ENCODE measurements at places on chromosomes 2 and 18.

- H3K27ac ChIP-seq, result no peak overlapping the region
- no peak overlapping the region for H3K4me3 ChIP-seq
- H3K36me3 ChIP-seq, result peaks cover 4% of the 10 kb centered on the region
Measured at GRCh38 chr2:208311321-208311720, 45.3 kb downstream of the PIKFYVE start.

DNA sequence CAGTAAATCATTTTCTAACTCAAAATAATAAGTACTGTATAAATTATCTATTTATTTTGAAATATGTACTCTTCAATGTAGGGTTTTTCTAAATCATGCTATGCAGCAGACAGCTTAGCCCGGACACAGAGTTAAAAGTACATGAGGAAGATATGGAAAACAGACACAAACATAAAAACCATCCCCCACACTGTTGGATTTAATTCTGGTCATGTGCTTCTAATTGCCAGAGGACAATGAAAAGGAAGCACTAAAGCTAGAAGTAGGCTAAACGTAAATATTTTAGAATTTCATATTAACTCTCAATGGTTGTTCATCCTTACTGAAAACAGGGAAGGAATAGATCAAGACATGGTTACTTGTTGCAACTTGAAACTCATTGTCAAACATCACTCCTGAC is 420.7 kb downstream of the ERBB4 start:
- H3K36me3 ChIP-seq, result peaks cover under 1% of the 10 kb centered on the region
- H3K27ac ChIP-seq, result no peak overlapping the region
- no peak overlapping the region for H3K4me3 ChIP-seq
- no peak for DNase-seq
- H3K4me1 ChIP-seq, result no peaks in the 10 kb centered on the region

DNA sequence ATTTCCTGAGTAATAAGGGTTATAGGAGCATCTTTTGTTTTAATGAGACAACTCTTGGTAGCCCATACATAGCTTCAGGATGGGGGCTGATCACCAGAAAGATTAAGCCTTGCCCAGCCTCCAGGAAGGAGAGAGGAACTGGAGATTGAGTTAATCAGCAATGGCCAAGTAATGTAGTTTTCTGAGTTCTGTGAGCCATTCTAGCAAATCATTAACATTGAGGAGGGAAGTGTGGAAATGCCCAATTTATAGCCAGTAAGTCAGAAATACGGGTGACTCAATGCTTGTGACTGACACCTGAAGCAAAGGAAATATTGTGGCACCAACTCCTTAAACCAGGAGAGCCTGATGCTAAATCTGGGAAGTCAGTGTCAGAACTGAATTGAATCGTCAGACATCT is 205.1 kb upstream of the SRD5A2 start:
- DNase-seq, result no peak
- H3K4me3 ChIP-seq, result no peak overlapping the region
- H3K4me1 ChIP-seq, result no peaks in the 10 kb centered on the region
- H3K36me3 ChIP-seq, result no peaks in the 10 kb centered on the region
- no peaks in the 10 kb centered on the region for H3K27me3 ChIP-seq
- no peak overlapping the region for H3K27ac ChIP-seq

DNA sequence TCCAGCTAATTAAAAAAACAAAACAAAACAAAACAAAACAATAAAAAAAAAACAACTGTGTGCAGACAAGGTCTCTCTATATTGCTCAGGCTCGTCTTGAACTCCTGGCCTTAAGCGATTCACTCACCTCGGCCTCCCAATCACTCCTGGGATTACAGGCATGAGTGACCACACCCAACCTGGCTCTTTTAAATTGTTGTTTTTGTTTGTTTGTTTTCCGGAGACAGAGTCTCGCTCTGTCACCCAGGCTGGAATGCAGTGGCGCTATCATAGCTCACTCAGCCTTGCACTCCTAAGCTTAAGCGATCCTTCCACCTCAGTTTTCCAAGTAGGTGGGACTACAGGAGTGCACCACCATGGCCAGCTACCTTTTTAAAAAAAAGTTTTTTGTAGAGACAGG is 201.6 kb downstream of the EN1 start:
- no peaks in the 10 kb centered on the region for H3K27me3 ChIP-seq
- no peaks in the 10 kb centered on the region for H3K36me3 ChIP-seq
- H3K27ac ChIP-seq, result no peak overlapping the region
- no peak overlapping the region for H3K4me3 ChIP-seq
- DNase-seq, result no peak
- no peaks in the 10 kb centered on the region for H3K4me1 ChIP-seq

DNA sequence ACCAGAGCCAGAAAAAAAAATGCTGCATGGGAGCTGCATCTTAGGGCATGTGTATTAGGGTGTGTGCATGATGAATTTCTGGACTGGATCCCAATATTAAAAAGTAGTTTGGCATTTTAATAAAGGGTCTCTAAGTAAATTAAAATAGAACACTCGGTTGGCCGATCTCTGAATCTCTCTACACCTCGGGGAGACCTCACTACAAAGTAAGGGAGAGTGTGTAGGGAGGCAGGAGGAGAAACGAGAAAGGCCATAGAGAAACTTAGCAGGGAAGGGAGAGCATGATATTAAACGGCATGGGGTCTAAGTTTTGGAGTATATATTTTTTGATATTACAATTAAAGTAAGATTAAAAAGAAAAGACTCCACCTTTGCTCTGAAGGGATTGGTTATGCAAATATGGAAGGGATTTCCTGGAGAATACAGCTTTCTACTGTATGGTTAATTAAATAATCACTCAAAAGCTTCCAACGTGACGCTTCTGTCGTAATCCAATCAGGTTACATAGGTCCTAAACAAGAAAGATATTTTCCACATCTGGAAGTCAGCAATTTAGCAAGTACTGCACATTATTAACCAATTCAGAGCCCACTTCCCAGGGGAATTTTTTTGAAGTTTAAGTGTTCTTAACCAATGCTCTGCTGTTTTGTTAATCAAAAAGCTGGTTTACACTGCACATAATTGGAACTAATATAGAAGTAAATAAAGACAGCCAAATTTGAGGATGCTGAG is 1.0 kb upstream of the ZEB2 start:
- H3K4me3 ChIP-seq, result peak overlapping the region; percentile 85
- peaks cover 15% of the 10 kb centered on the region for H3K4me1 ChIP-seq
- DNase-seq, result no peak

DNA sequence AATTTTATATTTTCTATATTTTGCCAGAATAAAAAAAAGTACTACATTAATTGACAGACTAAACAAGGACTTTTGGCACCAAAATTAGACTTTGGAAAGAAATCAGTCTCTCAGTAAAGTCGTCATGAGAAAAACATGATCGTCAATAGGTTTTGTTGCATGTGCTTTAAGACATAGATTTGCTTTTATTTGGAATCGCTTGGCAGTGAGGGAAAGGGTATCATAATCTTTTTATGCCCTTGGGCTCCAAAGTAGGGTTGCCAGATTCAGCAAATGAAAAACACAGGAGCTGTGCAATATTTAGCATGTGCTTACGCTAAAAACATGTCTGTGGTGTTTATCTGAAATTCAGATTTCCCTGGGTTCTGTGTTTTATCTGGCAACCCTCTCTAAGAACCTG is 177.6 kb downstream of the LAMA1 start:
- no peaks in the 10 kb centered on the region for H3K4me1 ChIP-seq
- H3K4me3 ChIP-seq, result no peak overlapping the region
- H3K27me3 ChIP-seq, result peaks cover 4% of the 10 kb centered on the region
- DNase-seq, result no peak
- peaks cover 8% of the 10 kb centered on the region for H3K36me3 ChIP-seq

GRCh38 chr18:79790996-79791972 is 6.5 kb upstream of the KCNG2 start:
- H3K27me3 ChIP-seq, result peaks cover 20% of the 10 kb centered on the region
- H3K4me1 ChIP-seq, result peaks cover 27% of the 10 kb centered on the region
- no peak overlapping the region for H3K4me3 ChIP-seq
- H3K36me3 ChIP-seq, result no peaks in the 10 kb centered on the region
- no peak for DNase-seq

- H3K27me3 ChIP-seq, result no peaks in the 10 kb centered on the region
- no peaks in the 10 kb centered on the region for H3K36me3 ChIP-seq
- DNase-seq, result no peak
- no peak overlapping the region for H3K4me3 ChIP-seq
- H3K4me1 ChIP-seq, result peaks cover 12% of the 10 kb centered on the region
Measured at GRCh38 chr2:9736021-9736420, 105.2 kb upstream of the YWHAQ start.

DNA sequence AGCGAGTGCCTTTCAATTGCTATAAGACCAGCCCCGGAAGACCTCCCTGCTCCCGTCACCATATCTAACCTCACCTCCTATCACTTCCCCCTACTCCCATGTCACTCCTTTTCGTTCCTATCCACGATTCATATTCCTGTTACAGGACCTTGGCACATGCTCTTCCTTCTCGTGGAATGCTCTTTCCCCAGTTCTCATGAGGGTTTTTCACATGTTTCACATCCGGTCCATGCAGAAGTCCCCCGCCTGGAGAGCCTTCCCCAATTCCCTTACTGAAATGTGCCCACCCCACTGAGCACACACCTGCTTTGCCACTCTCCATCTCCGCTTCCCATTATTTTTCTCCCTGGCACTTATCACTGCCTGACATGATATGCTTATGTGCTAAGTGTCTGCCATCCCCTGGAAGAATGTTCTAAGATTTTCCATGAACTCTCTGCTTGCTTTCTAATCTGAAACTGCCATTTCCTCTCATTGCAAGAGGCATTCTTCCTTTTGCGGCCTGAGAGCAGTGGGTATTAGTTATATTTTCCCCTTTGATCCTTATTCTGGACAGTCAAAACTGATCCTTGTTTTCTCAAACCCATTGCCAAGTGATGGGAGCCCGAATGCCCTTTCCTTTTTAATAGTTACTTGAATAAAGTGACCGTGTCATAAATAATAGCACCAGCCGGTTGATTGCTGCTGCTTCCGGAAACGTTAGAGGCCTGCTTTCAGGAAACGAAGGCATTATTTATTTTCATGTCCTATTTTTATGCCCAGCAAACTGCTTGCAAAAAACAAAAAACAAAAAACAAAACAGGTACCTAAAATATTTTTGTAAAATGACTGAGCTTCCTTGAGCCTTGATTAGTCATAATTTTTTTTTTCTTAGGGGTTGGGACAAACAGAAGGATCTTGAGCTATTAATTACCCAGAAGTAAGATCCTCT is 127.9 kb downstream of the ZNF532 start:
- no peaks in the 10 kb centered on the region for H3K36me3 ChIP-seq
- no peak for DNase-seq
- H3K4me3 ChIP-seq, result no peak overlapping the region

DNA sequence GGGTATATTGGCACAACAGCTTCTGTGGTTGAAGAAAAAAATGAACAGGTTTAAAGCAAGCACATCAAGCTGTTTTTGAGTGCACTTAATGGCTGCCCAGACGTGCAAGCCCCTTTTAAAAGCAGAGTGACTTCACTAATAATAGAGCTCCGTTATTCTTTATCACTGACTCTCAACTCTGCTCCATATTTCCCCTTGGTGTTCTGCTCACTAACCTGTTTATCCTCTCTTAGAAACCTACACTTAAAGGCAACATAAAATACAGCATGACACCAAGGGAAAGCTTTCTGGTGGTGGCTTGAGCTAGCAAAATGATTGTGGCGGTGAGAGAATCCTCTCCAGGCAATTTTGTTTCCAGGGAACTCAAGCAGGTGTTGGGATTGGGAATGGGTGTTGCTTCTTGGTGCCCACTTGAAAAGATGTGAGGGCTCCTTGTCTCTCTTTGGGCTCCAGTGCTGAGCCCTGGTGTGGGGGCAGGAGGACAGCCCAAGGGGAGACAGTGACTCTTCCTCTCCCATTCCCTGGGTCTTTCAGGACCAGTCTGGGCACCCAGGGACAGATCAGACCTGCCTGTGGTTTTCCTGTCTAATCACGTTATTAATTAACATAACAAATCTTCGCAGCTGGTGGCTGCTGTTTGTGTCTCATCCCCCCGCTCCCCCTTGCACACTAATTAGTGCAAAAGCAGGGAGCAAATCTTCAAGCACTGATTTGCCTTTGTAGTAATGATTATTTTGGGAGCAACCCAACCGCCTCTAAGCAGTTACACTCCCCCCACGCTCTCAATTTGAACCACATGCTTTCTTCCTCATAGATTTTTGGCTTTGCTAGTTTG is 289.4 kb upstream of the CXCR4 start:
- H3K4me3 ChIP-seq, result no peak overlapping the region
- H3K4me1 ChIP-seq, result peaks cover 11% of the 10 kb centered on the region
- no peaks in the 10 kb centered on the region for H3K27me3 ChIP-seq
- H3K36me3 ChIP-seq, result no peaks in the 10 kb centered on the region
- H3K27ac ChIP-seq, result no peak overlapping the region

GRCh38 chr18:7521226-7521856 is 45.8 kb upstream of the PTPRM start:
- H3K36me3 ChIP-seq, result no peaks in the 10 kb centered on the region
- no peak for DNase-seq
- no peak overlapping the region for H3K27ac ChIP-seq
- no peaks in the 10 kb centered on the region for H3K4me1 ChIP-seq
- H3K27me3 ChIP-seq, result no peaks in the 10 kb centered on the region

- H3K4me1 ChIP-seq, result peaks cover 5% of the 10 kb centered on the region
- H3K36me3 ChIP-seq, result no peaks in the 10 kb centered on the region
- H3K27ac ChIP-seq, result no peak overlapping the region
- H3K4me3 ChIP-seq, result no peak overlapping the region
- no peak for DNase-seq
- H3K27me3 ChIP-seq, result no peaks in the 10 kb centered on the region
Measured at GRCh38 chr2:109230941-109231420, 102.0 kb downstream of the SH3RF3 start.

DNA sequence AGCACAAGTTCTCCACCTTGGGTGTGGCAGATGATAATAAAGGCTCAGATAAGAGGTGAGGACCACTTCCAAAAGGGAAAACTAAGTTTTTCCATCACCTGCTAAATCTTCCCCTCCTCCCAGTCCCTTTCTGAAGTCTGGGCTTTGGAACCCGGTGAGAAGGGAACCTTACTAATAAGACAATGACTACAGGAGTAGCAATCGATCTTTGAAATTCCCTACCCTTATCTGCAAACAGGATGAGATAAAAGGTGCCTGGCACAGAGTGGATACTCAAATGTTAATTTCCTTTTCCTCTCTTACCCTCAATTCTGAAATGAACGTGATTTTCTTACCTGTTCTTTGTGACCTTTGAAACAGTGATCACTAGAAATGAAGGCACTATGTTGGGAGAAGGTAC is 69.7 kb upstream of the NARS1 start:
- no peak for DNase-seq
- no peak overlapping the region for H3K4me3 ChIP-seq
- no peaks in the 10 kb centered on the region for H3K4me1 ChIP-seq
- H3K27ac ChIP-seq, result no peak overlapping the region
- H3K36me3 ChIP-seq, result no peaks in the 10 kb centered on the region
